Nucleus accumbens (tissue), 56 donors: ENCODE measurements at places on chromosomes 11 and 22.

DNA sequence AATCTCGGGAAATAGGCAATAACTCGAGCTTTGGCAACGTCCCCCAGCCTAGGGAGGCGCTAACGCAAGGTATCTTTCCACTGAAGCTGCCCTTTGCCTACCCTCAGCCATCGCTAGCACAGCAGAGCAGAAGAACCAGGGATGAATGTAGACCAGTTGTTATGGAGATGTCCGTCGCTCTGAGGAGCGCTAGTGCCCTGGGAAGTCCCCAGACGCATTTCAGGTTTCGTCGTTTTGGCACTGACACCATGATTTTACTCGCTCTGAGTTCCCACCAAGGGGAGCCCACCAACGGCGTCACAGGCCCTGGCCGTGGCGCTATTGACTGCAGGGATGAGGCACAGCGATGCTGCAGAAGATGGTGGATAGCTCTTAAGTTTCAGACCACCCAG, 22.7 kb upstream of the BDNF start:
- DNase-seq, result no peak

DNA sequence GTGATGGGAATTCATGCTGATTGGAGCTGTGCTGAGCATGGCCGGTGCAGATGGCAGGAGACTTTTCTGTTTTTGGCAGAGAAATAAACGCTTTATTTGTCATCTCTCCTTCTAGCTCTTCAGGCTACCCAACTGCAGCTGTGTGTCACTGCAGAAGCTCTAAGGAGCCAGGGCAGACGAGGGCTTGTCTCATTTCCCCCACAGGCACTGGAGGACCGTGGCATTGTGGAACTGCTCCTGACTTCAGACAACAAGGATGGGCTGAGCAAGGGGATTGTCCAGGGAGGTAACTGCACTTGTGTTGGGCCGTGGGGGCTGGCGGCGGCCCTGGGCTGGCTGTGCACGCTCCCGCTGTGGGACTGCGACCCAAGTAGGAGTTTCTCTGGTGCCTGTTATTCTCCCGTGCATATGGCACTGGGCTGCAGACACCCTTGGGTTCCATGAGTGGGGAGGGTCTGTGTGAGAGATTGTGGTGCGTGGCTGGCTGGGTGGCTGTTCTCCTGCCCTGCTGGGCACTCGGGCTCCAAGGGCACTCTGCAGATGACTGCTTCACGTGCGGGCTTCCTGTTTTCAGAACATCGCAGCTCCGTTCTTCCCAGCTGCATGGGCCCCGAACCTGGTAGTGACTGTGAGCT, 27.2 kb downstream of the GLB1L2 start:
- no peak for DNase-seq

- DNase-seq, result no peak
Observed at GRCh38 chr11:2591805-2592204, 108.0 kb downstream of the KCNQ1OT1 start.

- DNase-seq, result no peak
Observed at GRCh38 chr22:22687638-22688500, 43.5 kb downstream of the GGTLC2 start.

GRCh38 chr11:62428871-62429560, 10.2 kb downstream of the SCGB1A1 start:
- no peak for DNase-seq

- DNase-seq, result no peak
Observed at GRCh38 chr22:17858033-17858432, 83.8 kb upstream of the BID start.

GRCh38 chr11:92166335-92166734, 58.3 kb upstream of the FAT3 start:
- no peak for DNase-seq

GRCh38 chr22:42320443-42321416, 50.3 kb upstream of the TCF20 start:
- DNase-seq, result no peak

- DNase-seq, result no peak
Observed at GRCh38 chr22:27466229-27466628, 335.3 kb downstream of the MN1 start.

- no peak for DNase-seq
Observed at GRCh38 chr11:68036717-68037239, 2.0 kb upstream of the TCIRG1 start.

DNA sequence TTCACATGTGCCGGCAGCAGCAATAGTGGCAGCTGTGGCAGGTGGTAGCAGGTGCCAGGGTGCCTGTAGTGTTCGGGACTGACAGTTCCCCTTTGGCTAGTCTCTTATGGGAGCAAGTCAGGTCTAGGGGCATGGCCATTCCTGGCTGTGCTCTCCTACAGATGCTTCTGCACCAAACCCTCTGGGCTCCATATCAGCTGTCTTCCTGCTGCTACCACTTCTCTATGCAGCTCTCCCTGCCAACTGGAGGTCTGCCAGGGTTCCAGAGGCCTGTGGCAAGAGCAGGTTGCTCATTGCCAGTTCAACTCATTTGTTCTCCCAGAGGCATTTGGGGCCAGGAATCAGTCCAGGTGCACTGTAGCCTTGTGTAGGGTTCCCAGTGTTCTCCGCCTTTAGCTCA, 473.7 kb downstream of the JRKL start:
- no peak for DNase-seq

DNA sequence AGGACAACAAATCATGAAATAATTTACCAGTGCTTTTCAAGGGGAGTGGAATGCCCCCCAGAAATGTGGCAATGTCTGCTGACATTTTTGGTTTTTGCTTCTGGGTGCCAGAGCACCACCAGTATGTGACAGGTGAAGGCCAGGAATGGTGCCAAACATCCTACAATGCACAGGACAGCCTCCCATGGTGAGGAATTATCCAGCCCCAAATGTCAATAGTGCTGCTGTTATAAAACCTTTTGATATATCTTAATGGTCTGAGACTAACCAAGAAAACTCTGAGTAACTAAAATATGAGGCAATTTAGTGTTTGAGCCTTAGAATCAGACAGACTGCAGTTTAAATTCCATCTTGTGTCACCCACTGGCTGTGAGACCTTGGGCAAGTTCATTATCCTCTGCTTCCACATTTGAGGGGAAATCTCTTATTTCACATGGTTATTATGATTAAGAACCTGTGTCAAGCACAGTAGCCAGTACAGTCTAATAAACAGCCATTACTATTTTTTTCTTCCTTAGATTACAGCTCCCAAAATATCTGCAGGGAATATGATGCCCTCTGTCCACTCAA, 69.5 kb downstream of the AMBRA1 start:
- no peak for DNase-seq

DNA sequence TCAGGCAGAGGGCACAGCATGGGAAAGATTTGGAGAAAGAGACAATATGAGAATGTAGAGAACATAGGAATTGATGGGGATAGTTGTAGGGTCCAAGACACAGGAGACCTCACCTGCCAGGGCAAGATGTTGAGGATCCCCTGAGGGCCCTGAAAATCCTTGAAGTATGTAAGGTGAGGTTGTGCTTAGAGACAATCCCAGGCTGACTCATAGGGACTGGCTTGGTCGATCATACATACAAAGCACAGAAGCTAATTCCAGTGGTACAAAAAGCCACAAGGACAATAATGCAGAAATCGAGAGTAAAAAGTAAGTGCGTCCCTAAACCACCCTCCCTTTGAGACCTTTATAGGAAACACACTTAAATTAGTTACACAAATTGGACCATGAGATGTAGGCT, 468.2 kb downstream of the MIAT start:
- no peak for DNase-seq

DNA sequence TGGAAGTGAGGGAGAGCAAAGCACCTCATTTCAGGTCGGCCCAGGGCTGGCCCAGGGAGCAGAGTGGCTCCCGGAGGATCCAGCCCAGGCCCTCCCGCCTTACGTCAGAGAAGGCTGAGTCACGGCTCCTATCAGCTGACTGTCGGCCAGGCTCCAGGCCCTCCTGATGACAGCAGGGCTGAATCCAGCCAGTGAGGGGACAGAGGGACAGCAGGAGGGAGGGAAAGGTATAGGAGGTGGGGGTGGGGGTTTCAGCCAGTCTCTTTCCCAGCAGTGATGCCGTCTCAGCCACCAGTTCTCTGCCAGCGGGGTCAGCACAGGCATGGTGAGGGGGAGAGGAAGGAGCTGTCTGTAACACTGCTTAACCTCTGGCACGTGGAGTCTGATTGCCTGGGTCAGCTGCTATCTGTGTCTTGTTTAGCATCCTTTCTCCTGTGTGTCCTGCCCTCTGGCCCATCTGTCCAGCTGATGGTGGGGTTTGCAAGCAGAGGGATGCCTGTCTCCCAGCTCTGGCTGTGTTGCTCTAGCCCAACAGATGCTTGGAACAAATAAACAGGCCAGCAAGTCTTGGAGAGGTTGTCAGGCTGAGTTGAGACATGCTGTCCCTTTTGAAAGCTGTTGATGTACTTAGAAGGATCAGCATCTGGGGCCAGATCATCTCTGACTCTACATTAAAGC, 74.0 kb downstream of the ADAMTS15 start:
- DNase-seq, result no peak

GRCh38 chr11:112558691-112559090, 298.0 kb upstream of the PLET1 start:
- DNase-seq, result no peak

GRCh38 chr11:35144806-35145205, 5.8 kb downstream of the CD44 start:
- no peak for DNase-seq

DNA sequence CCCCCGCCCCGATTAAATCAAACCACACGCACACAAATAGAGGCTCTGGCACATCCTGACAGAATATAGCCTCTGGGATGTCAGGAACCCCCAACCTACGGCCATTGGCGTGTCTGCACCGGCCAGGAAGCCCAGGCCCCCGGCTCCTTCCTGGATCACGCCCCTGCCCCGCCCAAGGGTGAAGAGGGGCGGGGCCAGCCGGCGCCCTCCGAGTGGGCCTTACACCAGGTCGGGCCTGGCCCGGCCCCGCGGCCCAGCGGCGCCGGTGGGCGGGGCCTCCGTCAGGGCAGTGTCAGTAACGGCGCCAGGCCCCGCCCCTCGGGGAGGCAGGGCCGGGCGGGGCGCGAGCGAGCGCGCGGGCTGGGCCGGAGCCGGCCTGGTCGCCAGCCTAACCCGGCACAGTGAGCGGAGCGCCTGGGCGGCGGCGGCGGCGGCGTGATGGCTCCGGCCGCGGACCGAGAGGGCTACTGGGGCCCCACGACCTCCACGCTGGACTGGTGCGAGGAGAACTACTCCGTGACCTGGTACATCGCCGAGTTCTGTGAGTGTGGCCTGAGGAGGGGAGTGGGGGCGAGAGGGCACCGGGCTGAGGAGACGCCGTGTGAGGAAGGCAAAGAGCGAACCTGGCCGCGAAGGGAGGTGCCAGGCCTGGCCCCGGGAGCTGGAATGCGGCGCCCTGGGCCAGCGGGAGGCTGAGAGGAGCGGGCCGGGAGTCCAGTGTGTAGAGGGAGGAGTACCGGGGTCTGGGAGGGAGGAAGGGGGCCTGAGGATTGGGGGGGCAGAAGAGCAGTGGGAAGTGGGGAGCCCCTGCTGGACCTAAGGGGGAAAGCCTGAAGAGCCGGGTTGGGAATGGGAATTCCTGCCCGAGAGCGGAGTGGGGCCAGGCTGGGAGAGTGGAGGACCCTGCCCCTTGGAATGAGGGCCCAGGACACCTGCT, at the start of gene ACER3:
Gene ACER3, plus strand, starts transcription at position 380 of the 937 bp plus-strand sequence. Its CDS starts 59 bp downstream, at position 439.
- DNase-seq, result peak; percentile 54

- no peak for DNase-seq
Observed at GRCh38 chr11:100876815-100877520, 189.9 kb downstream of the ARHGAP42 start.

- DNase-seq, result no peak
Observed at GRCh38 chr11:124707829-124708228, 31.9 kb upstream of the NRGN start.

- DNase-seq, result no peak
Observed at GRCh38 chr11:69470301-69470700, 11.2 kb upstream of the LINC01488 start.

DNA sequence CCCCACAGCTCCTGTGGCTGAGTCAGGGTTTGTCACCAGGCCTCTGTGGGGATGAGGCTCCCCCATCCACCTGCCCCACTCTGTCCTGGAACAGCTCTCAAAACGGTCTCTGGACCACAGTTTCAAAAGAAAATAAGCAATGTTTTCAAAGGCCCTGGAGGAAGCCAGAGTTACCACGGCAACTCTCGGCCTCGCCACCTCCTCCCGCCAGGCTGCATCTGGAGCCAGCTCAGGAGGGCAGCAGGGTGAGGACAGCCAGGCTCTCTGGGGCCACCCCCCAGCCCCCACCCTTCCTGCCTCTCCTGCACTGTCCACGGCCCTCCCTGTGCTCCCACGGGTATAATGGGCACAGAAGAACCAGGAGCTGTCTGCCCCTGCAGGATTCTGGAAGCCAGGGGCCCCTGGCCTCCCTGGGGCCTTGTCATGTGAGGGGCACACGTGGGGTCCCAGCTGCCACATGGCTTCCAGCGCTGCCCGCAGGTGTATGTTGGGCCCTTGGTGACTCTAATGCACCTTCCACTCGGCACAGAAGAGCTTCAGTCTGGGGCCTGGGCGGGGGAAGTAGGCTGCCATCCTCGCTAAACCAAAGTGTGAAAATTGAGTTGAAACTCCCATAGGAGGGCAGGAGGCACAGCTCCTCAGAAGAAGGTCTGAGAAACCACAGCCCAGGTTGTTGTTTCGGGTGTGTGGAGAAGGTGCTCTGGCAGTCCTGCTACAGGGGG, 10.3 kb downstream of the CD81 start:
- DNase-seq, result peak; percentile 63

DNA sequence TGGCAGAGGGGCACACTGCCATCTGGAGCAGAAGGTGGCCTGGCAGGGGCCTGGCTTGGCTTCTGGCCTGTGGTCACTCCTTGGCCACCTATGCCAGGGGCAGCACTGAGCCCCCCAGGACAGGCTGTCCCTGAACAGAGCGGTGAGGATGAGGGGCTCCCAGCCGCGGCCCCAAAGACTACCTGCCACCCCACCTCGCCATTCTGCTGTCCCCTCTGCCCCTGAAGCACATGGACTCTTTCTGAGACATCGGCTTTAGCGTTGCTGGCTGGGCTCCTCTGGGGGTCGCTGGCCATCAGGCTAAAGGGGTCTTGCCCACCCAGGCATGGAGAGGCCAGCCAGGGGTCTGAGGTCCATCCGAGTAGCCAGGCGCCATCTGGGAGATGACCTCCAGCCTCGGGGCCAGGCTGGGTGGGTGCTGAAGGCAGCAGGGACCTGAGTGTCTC, 87.8 kb downstream of the WNT7B start:
- DNase-seq, result no peak
